ENCODE measurements at places on chromosomes 7 and 10.

DNA sequence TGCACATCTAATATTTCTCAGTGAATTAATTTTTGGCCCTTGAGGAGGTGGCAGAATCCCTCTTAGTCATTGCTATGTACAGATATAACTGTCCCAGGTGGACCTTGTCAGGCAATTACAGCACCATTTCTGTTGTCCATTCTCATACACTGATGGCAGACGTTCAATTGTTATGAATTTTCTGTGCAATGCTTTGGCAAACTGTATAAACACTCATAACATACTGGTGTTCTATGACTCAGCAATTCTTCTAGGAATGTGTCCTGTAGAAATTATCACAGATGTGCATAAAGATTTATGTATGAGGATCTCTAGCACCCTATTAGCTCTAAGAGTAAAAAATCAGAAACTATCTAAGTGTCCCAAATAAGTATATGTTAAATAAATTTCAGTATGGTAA lies 80.8 kb downstream of the DNAJB9 start:
- no peak for DNase-seq

- DNase-seq, result no peak
Observed at GRCh38 chr7:138746073-138746472, 44.9 kb upstream of the SVOPL start.

DNA sequence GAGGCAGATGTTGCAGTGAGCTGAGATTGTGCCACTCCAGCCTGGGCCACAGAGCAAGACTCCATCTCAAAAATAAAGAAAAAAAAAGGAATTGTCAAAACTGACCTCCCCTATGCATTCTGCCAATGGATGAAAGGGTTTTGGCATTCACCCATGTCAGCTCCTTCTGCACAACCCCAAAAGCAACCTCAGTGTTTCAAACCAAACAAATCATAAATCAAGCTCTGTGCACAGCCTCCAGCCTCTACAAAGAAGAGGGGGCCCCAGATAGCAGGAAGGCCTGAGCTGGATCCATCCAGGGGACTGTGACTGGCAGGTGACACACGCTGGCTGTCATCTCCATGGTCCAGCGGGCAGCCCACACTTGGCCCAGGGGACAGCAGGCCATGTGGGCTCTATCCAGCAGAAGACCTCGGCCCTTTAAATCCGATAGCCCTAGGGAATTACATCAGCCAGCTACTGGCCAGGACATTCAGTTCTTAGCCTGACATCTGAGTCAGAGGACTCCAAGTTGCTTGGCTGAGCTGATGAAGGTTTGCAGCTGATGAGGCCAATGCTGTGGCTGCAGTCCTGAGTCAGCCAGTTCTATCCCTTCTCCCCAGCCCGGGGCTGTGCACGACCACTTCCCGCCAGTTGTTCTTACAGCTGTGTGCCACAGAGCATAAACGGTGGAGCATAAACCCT lies 52.0 kb upstream of the FIGNL1 start:
- DNase-seq, result no peak

DNA sequence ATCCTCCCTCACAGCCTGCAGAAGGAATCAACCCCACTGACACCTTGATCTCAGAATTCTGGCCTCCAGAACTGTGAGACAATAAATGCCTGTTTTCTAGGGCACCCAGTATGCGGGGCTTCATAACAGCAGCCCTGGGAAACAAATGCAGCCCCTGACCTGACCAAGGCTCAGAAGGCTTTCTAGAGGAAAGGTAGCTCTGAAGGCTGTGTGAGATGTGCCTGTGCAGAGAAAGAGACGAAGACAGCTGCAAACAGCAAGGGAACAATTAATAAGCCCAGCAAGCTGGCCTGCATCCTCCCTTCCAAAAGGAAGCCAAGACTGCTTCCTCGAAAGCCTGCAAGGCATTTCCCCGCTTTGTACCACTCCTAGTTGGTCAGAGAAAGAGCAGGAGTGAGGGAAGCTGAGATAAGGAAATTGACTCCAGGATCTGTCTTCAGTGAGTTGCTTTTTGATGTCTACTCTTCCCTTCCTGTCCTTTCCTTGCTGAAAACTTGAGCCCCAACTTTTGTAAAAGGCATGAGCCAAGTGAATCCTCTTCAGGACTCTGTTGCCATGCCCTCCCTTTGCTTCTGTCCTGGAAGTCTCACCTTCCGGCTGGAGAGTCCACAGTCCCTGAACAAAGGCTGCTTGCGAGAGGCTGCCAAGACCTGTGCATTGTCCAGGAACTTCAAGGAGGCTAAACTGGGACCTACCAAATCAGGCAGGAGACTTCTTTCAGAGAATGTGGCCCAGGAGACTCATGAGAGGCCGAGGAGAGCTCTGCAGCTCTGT lies 71.2 kb upstream of the ARID5B start:
- DNase-seq, result no peak

- no peak for DNase-seq
Observed at GRCh38 chr10:104332243-104333031, 5.8 kb downstream of the ITPRIP start.

DNA sequence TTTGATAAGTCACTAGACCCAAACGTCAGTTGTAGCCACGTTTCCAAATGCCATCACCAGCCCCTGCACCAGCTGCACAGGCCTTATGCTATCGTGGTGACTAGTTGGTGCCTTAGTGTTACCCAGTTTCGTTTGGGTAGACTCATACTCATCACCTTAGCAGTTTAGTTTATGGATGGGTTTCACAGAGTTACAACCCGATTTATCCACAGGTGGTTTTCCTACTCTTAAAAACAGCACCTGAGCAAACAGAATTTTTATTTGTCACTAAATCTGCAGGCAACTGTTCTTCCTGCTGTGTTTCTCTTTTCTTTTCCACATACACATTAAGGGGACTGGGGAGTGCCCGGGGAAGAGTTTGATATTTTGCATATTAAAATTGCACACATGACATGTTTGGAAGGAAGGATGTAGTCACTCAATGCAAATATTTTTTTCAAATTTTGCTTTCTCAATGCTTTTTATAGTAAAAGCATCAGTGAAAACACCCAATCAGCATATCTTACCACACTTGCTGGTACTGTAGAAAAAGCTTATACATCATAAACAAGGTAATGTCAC lies 41.6 kb downstream of the PDSS1 start:
- DNase-seq, result no peak

DNA sequence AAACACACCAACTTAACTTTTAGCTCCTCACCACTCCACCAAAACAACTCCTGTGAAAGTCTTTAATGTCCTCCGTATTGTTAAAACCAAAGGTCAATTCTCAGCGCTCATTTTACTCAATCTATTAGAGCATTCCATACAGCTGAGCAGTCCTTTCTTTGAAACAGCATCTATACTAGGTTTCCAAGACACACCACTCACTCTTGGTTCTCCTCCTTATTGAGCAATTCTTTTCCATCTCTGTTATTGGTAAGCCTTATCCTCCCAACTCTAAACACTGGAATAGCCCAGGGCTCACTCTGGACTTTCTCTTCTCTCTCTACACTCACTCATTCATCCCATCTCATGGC lies 34.9 kb downstream of the COA1 start:
- DNase-seq, result no peak

All from putamen (tissue), 1 donor.